ENCODE measurements at places on chromosomes 6 and 20. TPM values are rescaled to one million over a fixed set of nuclear protein-coding genes. Genes with fewer than 3 reads are reported as not detected.
A peak's percentile ranks its signal among the peaks of the same experiment; 100 is the strongest.

DNA sequence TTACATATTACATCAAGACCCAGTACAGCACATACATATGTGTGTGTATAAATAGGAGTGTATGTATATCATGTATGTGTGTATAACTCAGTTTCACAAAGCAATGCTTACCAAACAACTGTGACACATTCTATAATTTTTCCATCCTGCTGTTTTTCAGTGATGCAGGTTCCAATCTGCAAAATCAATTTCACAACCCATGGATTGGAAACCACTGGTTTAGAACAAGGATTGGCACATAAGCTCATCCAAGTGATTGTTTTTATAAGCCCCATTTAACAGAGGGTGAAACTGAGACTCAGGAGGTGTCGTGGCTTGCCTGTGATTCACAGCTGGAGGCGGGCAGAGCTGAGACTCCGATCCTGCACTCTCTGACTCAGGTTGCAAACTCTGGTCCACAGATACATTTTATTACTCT, 158.2 kb downstream of the ZMYND8 start:
- DNase-seq: no peak

- no peak for DNase-seq
Observed at GRCh38 chr6:43981363-43981990, 145.8 kb downstream of the MRPL14 start.

- DNase-seq: peak; percentile 57
Observed at GRCh38 chr6:32973144-32974015, 5.0 kb downstream of the BRD2 start.

- no peak for DNase-seq
Observed at GRCh38 chr6:161802231-161802630, 528.4 kb upstream of the AGPAT4 start.

GRCh38 chr6:43287717-43288679, 10.1 kb upstream of the SLC22A7 start:
- DNase-seq: no peak

- peak; percentile 43 for DNase-seq
Observed at GRCh38 chr6:147684906-147685305, 176.4 kb downstream of the SAMD5 start.

DNA sequence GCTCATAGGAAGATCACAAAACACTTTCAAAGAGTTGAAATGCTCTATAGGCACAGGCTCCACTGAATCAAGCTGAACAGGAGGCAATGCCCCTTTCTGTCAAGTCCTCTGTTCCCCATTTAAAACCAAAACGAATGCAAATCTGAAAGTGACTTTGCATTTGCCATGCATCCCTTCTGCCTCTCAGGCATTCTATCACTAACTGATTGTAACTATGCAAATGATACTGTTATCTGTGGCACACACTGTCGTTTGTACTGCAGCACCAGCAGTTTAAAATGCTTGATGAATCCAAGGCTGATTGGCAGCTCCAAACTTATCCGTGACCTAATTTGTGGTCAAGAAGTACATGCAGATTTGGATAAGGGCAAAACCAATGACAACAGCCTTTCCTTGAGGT, 1067.5 kb upstream of the MAP3K7 start:
- DNase-seq: no peak

- no peak for DNase-seq
Observed at GRCh38 chr6:163344411-163344810, 70.1 kb upstream of the QKI start.

DNA sequence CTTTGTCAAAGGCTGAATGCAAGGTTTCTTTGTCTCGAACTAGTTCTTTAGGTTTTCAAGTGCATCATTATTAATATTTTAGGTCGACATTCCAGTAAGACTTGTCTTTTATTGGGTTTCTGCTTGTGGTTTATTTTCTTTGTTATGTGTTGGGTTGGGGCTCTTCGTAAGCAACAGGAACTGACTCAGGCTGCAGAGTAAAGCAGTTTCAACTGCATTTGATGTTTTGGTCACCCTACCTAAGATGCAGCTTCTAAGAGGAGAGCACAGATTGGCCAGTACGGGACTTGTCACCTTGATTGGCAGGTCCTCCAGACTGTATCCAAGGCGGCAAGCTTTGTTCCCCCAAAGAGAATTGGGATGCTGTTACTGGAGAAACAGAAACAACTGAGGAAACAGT, 149.5 kb upstream of the SULF2 start:
- DNase-seq: no peak

DNA sequence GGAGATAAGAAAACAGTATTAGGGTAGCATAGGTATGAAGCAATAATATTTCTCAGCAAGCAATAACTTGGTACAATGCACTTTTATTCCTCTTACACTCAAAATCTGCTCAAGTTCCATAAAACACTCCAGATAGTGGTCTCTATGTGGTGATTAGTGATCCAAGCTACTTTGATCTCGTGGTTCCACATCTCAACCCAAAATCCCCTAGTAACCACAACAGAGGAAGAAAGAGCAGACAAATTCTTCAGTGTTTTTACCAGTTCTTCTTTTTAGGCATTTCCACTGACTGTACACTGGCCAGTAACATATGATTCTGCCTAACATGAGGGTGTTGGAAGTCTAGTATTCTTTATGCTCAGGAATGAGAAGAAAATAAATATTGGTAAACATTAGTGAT, 309.0 kb upstream of the PTCHD4 start:
- no peak for DNase-seq

- DNase-seq: no peak
Observed at GRCh38 chr6:32889533-32889932, 35.5 kb downstream of the PSMB9 start.

DNA sequence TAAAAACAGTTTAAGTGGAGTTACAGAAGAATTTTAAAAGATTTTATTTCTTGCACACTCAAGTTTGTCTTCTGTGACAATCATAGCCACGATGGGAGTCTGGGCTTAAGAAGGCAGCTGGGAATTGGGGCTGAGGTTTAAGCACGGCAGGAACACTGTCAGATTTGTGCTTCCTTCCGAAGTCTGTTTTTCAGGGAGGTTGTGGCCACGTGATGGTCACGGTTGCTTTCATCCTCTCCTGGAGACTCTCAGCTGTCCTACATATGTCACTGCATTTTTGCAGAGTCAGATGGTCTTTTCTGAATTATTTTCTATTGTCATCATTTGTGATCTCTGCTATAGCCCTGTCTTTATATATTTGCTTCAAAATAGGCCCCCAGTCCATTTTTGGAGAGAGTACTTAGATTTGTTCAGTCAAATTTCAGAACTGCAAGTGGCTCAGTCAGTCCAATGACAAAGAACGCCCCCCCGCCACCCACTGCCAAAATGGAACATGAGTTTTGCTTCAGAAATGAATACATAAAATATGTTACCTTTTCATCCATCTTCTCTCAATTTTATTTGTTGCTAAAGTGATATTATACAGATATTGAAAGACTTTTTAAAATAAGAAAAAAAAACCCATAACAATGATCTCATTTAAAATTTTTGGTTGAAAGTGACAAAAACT, 111.8 kb upstream of the ZFP64 start:
- no peak for DNase-seq

DNA sequence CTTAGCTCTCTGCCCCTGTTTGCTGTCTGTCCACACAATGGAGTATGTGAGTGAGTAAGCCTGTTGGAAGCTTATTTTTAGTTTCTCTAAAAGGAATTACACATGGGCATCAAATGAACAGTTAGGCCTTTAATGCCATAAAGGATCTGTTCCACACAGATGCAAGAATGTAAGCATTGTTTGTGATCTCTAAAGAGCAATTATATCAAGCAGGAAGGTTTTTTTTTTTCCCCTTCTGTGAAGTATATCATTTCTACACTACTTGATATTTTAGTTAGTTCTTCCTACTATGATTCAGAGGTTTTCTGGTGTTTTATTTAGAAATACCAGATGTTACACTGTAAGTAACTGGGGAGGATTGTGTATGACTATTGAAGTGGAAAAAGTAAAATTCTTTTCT, 627.5 kb downstream of the COL12A1 start:
- no peak for DNase-seq

DNA sequence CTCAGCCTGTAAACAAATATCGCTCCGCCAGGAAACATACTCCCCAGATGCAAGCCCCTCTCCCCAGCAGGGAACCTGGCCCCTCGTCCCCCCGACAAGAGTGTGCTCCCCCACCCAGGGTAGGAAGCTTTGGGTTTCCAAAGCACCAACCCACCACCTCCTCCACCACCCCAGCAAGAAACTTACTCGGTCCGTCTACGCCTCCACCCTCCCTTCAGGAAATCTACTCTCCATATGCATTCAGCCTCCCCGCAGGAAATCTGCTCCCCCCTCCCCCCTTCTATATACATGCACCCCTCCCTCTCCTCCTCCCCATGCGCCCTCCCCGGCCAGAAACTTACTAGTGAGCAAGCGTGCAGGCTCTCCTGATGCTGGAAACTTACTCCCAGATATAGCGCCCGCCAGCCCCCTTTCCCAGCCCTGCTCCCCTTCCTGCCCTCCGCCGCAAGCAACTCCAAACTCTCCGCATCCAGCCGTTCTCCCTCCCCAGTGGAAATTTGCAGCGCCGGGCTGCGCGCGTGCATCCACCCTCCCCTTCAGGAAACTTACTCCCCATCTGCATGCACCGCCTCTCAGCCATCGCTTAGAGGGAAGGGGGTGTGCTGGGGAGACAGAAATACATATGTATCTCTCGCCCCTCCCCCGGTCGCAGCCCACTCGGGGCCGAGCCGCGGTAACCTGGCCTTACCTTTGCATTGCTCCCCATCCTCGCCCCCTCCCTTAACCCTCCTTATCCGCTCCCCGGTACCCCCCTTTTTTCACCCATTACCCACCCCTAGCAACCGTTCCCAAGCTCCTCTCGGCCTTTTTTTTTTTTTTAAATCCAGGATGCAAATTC, at the start of gene TRERF1:
TRERF1 (minus strand) TSS at position 594 of the 838 bp plus-strand sequence. CDS start 182,336 bp downstream, outside the sequence.
- DNase-seq: peak; percentile 90

DNA sequence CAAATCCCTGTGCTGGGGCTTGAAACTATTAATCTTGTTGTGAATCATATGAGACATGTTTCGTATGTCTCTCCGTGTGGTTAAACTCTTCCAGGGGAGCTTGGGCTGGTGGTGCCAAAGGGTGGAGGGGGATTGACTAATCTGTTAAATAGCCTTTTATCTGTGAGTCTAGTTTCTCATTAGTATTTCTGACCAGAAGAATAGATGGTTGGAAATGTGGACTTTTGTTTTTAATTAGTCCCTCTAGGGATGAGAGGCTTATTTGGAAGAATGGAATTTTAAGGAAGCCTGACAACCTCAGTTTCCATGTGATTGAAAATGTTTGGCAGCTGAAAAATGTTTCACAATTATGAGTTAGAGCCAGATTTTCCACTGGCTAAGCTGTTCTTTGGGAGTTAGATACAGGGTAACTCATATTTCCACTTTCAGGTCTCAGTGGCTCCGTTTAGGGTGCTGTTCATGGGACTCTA, 117.3 kb downstream of the BCKDHB start:
- DNase-seq: peak; percentile 6

DNA sequence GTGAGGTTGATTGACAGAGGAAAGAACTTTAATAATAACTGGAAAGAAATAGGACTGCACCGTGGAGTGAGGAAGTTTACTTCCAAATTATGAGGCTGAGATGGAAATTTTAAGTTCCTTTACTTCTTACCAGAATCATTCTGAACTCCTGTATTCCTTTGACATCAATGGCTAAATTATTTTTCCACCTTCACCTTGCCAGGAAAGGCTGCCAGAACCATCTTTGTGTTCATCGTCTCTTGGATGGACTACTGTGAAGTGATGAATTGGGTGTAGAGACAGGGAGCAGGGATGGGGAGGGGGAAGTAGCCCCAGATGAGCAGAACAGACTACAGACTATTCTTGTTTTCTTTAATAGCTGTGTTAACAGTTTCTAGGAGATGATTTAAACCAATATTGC, 102.1 kb upstream of the CEP162 start:
- DNase-seq: no peak

- DNase-seq: no peak
Observed at GRCh38 chr6:5280920-5281319, 19.6 kb downstream of the FARS2 start.

- DNase-seq: peak; percentile 53
Observed at GRCh38 chr6:161748535-161749416, 474.9 kb upstream of the AGPAT4 start.

GRCh38 chr20:22333885-22334545, 250.4 kb downstream of the FOXA2 start:
- DNase-seq: peak; percentile 69

DNA sequence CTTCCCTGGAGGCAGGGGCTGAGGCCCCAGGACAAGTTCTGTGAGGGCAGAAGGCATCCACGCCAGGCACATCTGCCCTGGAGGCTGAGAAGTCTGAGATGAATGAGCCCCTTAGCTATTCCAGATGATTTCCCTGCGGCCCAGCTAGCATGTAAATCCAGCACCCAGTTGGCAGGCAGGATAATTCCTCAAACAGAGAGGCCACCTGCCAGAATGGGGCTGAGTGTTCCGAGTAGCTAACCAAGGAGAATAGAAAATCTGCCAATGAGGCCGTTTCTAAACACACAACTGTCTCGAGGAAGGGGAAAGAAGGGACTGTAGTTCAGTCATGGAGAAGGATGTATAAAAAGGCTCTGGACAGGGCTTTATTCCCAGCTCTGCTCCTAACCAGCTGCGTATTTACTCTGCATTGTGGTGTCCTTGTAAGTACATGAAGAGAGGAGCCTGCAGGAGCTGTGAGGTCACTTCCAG, 211.4 kb upstream of the CDYL start:
- no peak for DNase-seq

DNA sequence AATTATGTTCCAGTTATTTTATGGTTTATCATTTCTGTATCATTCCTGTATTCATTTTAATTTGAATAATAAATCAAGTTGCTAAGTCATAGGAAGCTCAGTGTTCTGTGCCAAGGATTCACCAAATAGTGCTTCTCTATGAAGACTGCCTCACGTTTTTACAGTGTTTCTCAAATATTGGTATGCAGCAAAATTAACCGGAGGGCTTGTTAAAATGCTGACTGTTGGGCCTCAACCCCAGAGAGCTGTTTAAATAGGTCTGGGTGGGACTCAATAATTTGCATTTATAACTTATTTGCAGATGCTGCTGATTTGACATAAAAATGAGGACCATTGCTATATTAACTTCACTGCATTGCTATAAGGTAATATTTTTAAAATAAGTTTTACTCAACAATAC, 166.7 kb downstream of the TINAG start:
- DNase-seq: no peak

GRCh38 chr6:24584382-24584720, 61.6 kb downstream of the KIAA0319 start:
- peak; percentile 17 for DNase-seq

Gene ERVFRD-1
- 0.26 TPM for polyA plus RNA-seq

Gene CAPN11
- polyA plus RNA-seq: 0.30 TPM

Gene ZNF133
- 7.8 TPM for polyA plus RNA-seq

Gene OR2H2
- not detected for polyA plus RNA-seq

Gene COL21A1
- polyA plus RNA-seq: 1.6 TPM

Gene DAAM2
- 26.8 TPM for polyA plus RNA-seq

Gene RFX6
- not detected for polyA plus RNA-seq

Gene FRMD1
- 0.14 TPM for polyA plus RNA-seq

Gene TFB1M
- polyA plus RNA-seq: 15.0 TPM

Gene FNDC11
- polyA plus RNA-seq: 2.0 TPM

Gene OTOR
- not detected for polyA plus RNA-seq

Gene MAP7
- 8.4 TPM for polyA plus RNA-seq

All from lung (tissue), 17 donors.